ENCODE measurements at places on chromosomes 13 and 19.

DNA sequence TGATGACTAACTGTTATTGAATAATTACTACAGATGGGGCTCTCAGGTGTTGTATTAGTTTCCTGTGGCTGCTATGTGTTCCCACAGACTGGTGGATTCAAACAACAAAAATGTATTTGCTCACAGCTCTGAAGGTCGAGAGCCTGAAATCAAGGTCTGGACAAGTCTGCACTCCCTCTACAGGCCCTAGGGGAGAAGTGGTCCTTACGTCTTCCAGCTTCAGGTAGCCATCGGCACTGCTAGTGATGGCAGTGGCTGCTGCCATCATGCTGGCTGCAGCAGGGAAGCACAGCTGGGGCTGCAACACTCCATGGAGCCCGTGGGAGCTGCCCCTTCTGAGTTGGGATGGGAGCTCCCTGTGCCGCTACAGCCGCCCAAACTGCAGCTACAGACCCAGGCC lies 1.9 kb downstream of the TEX26 start:
- no peak for DNase-seq

DNA sequence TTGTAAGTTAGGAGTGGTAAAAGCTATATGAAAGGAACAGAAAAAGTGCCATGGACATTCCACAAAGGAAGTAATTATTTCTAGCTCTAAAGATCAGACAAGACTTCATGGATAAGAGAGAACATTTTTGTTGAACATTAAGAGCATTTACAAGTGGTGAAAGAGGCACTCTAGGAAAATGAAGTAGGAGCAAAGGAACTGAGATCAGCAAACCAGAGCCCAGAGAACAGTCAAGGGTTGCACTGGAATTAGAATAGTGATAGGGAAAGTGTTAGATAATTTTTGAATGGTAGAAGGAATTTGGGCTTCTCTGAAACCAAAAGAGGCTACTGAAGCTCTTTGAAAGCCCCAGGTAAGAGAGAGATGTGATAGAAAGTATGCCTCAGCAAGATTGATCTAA lies 94.1 kb downstream of the COG6 start:
- no peak for DNase-seq

GRCh38 chr19:38036707-38037611 lies 130.0 kb downstream of the SIPA1L3 start:
- no peak for DNase-seq

GRCh38 chr19:52335768-52336116 lies 301 bp upstream of the ZNF610 start:
- no peak for DNase-seq

DNA sequence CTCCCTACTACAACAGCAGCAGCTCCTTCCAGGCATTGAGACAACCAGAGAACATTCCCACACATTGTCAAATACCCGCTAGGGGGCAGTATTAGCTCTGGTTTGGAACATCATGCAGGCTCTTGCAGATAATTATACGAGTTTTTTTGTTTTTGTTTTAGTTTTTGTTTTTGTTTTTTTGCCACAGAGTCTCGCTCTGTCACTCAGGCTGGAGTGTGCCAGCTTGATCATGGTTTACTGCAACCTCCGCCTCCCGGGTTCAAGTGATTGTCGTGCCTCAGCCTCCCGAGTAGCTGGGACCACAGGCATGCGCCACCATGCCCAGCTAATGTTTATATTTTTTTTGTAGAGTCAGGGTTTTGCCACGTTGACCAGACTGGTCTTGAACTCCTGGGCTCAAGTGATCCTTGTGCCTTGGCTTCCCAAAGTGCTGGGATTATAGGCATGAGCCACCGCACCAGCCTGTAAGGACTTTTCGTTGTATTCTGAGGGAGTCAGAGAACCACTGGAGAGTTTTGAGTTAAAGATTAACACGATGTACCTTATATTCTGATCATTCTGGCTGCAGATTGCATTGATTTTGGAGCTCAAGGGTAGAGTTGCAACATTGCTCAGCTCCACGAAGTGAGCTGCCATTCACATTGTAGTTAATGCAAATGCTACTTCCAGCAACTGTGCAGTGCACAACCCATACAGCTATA lies 41.7 kb upstream of the CEACAM20 start:
- peak; percentile 42 for DNase-seq

GRCh38 chr13:45141369-45141768 lies 21.1 kb downstream of the GTF2F2 start:
- DNase-seq, result no peak

GRCh38 chr13:50484472-50485113 lies 358.9 kb downstream of the DLEU7 start:
- no peak for DNase-seq

GRCh38 chr13:48562296-48563066 lies 29.6 kb upstream of the RCBTB2 start:
- DNase-seq, result peak; percentile 75

GRCh38 chr19:30004403-30004802 lies 62.4 kb downstream of the URI1 start:
- DNase-seq, result no peak

- DNase-seq, result no peak
Observed at GRCh38 chr13:83815598-83815997, 66.7 kb downstream of the SLITRK1 start.

All from germinal center (tissue), 1 donor.